ENCODE measurements at places on chromosomes 2 and 18.

GRCh38 chr2:107936433-107937359 is 49.6 kb upstream of the SLC5A7 start:
- no peaks in the 10 kb centered on the region for H3K4me1 ChIP-seq
- H3K4me3 ChIP-seq = no peak overlapping the region
- DNase-seq = peak; percentile 30
- no peak overlapping the region for H3K27ac ChIP-seq
- no peaks in the 10 kb centered on the region for H3K27me3 ChIP-seq

- DNase-seq = peak; percentile 13
- H3K4me1 ChIP-seq = peaks cover 2% of the 10 kb centered on the region
- no peaks in the 10 kb centered on the region for H3K27me3 ChIP-seq
- H3K4me3 ChIP-seq = no peak overlapping the region
Measured at GRCh38 chr2:140348826-140349225, 1568.6 kb upstream of the NXPH2 start.

GRCh38 chr2:68837164-68837860 is 33.9 kb downstream of the BMP10 start:
- H3K27ac ChIP-seq = no peak overlapping the region
- no peak overlapping the region for H3K4me3 ChIP-seq
- no peaks in the 10 kb centered on the region for H3K4me1 ChIP-seq

DNA sequence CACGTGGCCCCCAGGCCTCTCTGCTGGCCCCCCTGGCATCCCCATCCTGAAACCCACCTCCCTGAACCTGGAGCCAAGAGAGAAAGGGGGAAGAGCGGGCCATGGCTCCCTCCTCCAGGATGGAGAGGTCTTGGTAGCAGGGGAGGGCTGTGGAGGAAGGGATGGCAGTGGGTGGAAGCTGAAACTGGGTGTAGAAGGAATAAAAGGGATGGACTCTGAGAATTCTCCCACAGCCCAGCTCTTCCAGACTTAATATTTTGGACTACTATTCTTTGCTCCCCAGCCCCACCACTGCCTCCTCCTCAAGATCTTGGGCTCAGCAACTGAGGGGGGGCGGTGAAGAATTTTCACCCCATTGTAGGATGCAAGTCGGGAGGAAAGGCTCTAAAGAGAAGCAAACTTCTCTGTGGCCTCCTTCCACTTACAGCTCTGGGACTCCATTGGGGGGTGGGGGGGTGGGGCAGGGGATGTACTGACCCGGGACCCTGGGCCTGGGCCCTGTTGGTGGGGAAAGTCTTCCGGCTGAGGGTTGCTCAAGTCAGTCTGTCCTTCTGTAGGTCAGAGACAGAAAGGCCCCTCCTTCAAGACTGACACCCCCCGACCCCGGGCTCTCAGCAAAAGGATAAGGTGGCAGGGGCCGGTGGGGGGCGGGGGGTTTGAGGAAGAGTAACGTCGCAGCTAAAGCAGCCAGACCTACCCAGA is 501 bp downstream of the TNS1 start:
- H3K4me1 ChIP-seq = peaks cover 5% of the 10 kb centered on the region
- no peaks in the 10 kb centered on the region for H3K36me3 ChIP-seq
- no peak overlapping the region for H3K27ac ChIP-seq
- no peak overlapping the region for H3K4me3 ChIP-seq
- DNase-seq = no peak

- DNase-seq = no peak
- no peak overlapping the region for H3K4me3 ChIP-seq
Measured at GRCh38 chr2:126907671-126908070, 9.0 kb downstream of the TEX51 start.

DNA sequence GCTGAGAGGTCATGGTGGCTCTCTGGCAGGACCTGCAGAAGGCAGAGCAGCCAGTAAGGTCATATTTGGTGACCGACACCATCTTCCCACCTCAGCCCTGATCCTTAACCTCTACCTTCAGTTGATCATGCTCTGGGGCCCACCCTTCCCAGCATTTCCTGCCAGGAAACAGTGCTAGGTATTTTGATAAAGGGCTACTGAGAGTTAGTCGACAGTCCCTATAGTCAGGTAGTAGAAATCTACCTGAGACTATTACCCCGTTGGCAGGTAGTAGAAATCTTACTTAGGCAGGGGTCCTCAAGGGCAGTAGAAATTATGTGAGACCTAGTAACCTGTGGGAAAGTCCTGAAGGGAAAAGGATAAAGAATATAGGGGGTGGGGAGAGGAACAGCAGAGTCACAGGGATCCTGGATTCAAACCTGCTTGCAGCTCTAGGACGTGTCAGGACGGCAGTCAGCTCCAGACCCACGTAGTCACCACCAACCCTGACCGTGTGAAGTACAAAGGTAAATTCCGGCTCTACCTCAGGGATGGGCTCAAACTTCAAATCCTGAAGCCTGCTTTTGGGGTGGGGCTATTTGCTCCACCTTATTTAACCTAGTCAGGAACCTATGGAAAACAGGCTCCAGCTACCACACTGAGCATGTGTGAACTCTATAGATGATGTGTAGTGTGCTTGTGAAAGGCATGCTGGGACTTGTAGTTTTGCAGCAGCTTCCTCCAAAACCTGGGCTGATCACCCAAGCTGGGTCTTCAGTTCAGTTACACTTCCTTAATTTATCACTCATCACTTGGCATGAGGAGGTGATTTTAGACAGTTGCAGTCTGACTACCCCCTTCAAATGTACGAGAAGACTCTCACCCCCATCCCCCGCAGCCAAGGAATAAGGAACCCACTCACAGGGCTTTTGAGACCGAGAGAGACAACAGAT is at the start of gene DQX1:
Gene DQX1 (minus strand): TSS at position 515 of the 932 bp plus-strand sequence. CDS start 502 bp downstream, at position 13.
- peak within 1 kb of the TSS; percentile 22 for H3K27ac ChIP-seq
- H3K36me3 ChIP-seq = peaks cover 9% of the 10 kb centered on the region
- H3K27me3 ChIP-seq = peaks cover 24% of the 10 kb centered on the region
- no peak for DNase-seq
- no peak within 1 kb of the TSS for H3K4me3 ChIP-seq

- no peaks in the 10 kb centered on the region for H3K36me3 ChIP-seq
- DNase-seq = no peak
- H3K27me3 ChIP-seq = peaks cover 2% of the 10 kb centered on the region
- H3K4me1 ChIP-seq = peaks cover 5% of the 10 kb centered on the region
- no peak overlapping the region for H3K4me3 ChIP-seq
- no peak overlapping the region for H3K27ac ChIP-seq
Measured at GRCh38 chr2:62740221-62740620, 34.7 kb downstream of the EHBP1 start.

GRCh38 chr2:241803387-241804325 is 5.3 kb upstream of the NEU4 start:
- H3K27me3 ChIP-seq = peaks cover 7% of the 10 kb centered on the region
- no peak overlapping the region for H3K4me3 ChIP-seq
- no peaks in the 10 kb centered on the region for H3K36me3 ChIP-seq
- peak; percentile 58 for DNase-seq
- H3K27ac ChIP-seq = no peak overlapping the region

GRCh38 chr2:239549711-239550255 is 149.0 kb upstream of the HDAC4 start:
- peaks cover 3% of the 10 kb centered on the region for H3K36me3 ChIP-seq
- H3K4me1 ChIP-seq = peaks cover 4% of the 10 kb centered on the region
- H3K4me3 ChIP-seq = no peak overlapping the region
- H3K27me3 ChIP-seq = peaks cover 4% of the 10 kb centered on the region
- H3K27ac ChIP-seq = no peak overlapping the region

DNA sequence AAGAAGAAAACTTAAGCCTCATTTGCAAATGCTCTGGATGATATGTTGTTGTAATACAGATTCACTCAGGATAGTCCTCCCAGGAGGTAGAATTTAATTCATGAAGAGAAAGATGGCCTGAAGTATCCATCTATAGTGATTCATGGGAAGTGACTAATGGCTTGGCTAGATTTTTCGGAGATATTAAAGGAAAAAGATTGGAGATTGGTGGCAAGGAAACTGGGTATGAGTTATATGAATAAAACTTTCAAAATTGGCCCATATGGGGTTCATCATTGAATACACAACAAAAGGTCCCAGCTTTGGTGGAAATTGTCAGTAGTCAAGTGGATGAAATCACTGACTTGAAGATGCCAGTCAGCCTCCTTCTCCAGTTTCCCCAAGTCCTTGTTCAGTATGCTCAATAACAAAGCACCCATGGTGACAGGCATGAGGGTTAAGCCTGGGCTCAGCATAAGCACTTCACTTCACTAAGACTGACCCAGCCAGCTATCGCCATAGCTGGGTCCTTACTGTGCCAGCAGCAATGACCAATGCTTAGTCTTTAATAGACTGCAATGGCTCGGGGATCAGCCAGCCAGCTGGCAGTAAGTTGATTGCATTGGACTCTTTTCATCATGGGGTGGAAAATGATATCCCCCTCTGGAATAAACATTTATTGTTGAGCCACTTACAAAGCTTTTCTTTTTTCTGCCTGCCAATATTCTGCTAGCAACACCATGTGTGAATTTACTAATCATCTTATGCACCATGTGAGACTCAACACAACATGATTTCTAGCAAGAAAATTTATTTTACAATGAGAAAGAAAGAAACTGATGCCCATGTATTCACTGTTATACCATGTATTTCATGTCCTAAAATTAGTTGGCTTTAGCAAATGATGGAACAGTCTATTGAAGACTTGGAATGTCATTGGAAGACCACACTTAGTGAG is 176.6 kb upstream of the TACR1 start:
- H3K27me3 ChIP-seq = no peaks in the 10 kb centered on the region
- H3K4me3 ChIP-seq = no peak overlapping the region
- no peaks in the 10 kb centered on the region for H3K4me1 ChIP-seq
- H3K36me3 ChIP-seq = peaks cover 7% of the 10 kb centered on the region

DNA sequence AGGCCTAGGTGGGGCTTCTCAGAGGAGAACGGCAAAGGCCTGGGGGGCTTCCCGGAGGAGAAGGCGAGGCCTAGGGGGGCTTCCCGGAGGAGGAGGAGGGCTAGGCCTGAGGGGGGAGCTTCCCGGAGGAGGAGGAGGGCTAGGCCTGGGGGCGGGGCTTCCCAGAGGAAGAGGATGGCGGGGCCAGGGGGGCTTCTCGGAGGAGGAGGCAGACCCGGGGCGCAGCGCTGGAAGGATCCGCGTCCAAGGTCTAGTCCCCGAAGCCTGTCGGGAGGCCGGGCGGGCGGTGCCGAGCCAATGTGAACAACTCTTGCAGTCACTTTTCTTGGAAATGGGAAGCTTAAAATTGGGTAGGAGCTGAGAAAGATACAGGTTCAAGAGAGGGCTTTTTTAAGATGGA is 30.0 kb upstream of the TUBA3D start:
- H3K27me3 ChIP-seq = no peaks in the 10 kb centered on the region
- H3K4me3 ChIP-seq = no peak overlapping the region
- no peak for DNase-seq

GRCh38 chr18:71707400-71707799 is 836.7 kb downstream of the CBLN2 start:
- DNase-seq = no peak
- H3K4me3 ChIP-seq = no peak overlapping the region
- peaks cover 1% of the 10 kb centered on the region for H3K27me3 ChIP-seq
- no peak overlapping the region for H3K27ac ChIP-seq

DNA sequence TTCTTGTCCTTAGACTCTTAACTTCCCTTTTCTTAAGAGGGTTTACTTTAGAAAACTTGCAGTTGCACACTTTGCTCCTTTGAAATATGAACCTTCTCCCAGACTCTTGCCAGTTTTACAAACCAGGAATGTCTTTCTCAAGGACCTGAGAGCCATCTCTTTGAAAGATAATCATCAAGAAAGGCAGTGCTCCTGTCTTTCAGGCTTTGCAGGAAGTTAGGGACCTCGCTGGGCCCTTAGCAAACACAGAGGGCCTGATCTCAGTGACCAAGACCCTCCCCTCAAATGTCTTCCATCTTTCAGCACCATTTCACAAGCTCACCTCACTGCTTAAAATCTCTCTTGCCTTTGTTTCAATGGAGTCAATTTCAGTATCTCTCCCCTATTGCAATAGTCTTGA is 32.0 kb upstream of the NYAP2 start:
- no peaks in the 10 kb centered on the region for H3K36me3 ChIP-seq
- H3K4me3 ChIP-seq = no peak overlapping the region
- no peak overlapping the region for H3K27ac ChIP-seq
- H3K27me3 ChIP-seq = no peaks in the 10 kb centered on the region

DNA sequence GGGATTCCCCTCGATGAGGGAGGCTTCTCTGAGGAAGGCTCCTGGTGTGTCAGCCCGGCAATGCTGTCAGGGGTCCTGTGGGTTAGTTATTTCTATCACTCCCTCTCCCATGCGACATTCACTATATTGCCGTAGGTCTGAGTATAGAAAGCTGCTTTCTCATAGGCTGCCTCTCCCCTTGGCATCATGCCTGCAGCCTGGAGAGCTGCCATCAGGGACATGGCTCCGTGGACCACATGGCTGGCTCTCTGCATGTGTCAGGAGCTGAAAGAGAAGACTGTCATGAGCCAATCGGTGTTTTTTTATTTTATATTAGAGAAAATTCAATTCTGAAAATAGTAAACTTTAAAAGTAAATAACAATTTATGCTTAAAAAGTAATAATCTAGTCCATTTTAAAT is 198.0 kb downstream of the CDH20 start:
- no peaks in the 10 kb centered on the region for H3K27me3 ChIP-seq
- no peak overlapping the region for H3K27ac ChIP-seq
- H3K36me3 ChIP-seq = peaks cover 6% of the 10 kb centered on the region
- no peak for DNase-seq
- peaks cover 22% of the 10 kb centered on the region for H3K4me1 ChIP-seq

DNA sequence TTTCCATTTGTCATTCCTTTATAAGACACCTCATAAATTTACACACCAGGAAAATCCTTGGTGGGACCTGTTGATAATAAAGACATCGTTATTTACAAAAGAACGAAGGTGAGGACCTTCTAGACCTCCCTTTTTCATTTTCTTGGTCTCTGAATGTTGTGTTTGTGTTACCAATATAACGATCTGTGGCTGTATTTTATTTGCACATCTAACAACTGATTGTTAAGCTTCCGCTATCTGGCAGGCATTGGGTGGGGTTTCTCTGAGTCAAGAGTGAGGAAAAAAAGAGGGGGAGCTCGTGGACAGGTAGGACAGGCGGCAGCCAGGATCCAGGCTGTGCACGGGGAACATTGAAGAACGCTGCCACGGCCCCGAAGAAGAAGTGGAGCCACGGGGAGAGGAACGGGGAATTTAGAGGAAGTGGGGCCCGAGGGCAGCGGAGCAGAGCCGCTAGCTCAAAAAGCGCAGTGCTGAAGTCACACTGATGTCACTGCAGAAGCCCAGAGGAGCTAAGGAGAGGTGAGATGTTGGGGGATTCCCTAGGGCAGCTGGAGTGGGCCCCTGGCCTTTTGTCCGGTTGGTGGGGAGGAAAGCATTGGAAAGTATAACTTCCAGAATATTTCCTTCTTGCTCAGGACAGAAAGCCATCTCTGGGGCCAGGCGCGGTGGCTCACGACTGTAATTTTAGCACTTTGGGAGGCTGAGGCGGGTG is 20.9 kb upstream of the DNMT3A start:
- no peaks in the 10 kb centered on the region for H3K36me3 ChIP-seq
- H3K27ac ChIP-seq = peak overlapping the region; percentile 36
- peaks cover 9% of the 10 kb centered on the region for H3K27me3 ChIP-seq
- H3K4me3 ChIP-seq = no peak overlapping the region
- peaks cover 9% of the 10 kb centered on the region for H3K4me1 ChIP-seq

- no peak for DNase-seq
- no peak overlapping the region for H3K27ac ChIP-seq
- H3K36me3 ChIP-seq = no peaks in the 10 kb centered on the region
- peaks cover 6% of the 10 kb centered on the region for H3K4me1 ChIP-seq
Measured at GRCh38 chr18:46480226-46480625, 176.8 kb downstream of the LOXHD1 start.
